ENCODE measurements at places on chromosomes 1 and 21.

DNA sequence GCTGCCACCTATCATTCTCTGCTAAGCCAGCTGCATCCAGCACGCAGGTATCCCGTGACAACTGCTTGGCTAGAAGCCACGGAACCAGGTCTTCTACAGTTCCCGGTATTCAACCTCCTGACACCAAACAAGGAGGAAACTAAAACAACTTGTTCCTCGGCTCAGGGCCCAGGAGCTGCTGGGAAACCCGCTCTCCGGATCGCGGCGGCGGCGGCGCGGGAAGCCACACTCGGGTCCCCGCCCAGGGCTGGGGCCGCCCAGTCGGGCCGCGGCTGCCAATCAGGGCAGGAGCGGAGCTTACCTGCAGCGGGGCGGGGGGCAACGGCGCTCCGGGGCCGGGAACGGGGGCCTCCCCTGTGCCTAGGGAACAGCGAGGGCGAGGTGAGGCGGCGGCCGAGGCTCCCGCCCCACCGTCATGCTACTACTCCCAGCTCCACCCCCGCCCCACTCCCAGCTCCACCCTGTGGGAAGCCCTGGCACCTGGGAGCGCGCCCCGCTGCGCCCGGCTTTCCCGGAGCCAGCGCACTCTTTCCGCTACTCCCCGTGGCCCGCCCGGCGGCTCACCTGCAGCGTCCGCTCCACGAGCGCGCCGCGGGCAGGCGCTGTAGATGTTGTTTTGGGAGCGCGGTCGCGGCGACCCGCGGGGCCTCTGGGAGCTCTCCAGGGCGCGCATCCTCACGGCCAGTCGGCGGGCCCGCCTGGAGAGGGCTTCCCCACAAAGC, 12.1 kb downstream of the IL24 start:
- DNase-seq = no peak

GRCh38 chr21:45562965-45563364, 20.7 kb upstream of the SLC19A1 start:
- no peak for DNase-seq

GRCh38 chr1:226736908-226737818, 1.9 kb downstream of the ITPKB start:
- peak; percentile 49 for DNase-seq

DNA sequence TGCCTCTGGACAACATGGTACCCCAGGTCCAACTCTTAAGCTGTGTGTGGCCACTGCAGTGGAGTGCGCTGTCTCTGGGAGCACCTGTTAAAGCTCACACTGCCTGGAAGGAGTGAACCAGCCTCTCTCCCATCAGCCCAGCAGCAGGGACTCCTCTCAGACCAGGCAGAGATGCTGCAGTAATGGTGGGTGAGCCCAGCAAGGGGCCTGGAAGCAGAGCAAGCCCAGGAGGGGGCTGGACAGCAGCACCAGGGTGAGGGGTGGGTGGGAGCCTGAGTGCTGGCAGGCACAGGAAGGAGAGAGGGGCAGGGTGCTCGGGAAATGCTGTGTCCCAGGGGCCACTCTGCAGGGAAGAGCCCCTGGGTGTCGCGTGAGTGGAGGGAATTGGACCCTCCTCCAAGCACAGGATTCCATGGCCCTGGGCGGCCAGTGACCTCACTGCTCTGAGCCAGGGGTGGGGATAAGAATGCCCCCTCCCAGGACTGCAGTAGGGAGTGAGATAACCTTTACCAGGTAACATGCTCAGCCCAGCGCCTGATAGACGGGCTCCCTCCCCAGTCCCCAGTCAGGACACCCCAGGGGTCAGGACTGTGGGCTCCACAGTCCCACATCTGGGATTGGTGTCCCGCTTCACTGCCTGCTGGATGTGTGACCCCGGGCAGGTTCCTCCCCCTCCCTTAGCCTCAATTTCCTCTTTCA, 313.1 kb downstream of the MATN1 start:
- no peak for DNase-seq

GRCh38 chr1:6672558-6672957, 29.1 kb downstream of the DNAJC11 start:
- no peak for DNase-seq

GRCh38 chr1:178328728-178329127, 168.0 kb downstream of the CLEC20A start:
- no peak for DNase-seq

- DNase-seq = no peak
Measured at GRCh38 chr21:31135531-31136184, 97.4 kb upstream of the KRTAP19-8 start.

- DNase-seq = no peak
Measured at GRCh38 chr1:50604580-50604979, 181.3 kb upstream of the DMRTA2 start.

DNA sequence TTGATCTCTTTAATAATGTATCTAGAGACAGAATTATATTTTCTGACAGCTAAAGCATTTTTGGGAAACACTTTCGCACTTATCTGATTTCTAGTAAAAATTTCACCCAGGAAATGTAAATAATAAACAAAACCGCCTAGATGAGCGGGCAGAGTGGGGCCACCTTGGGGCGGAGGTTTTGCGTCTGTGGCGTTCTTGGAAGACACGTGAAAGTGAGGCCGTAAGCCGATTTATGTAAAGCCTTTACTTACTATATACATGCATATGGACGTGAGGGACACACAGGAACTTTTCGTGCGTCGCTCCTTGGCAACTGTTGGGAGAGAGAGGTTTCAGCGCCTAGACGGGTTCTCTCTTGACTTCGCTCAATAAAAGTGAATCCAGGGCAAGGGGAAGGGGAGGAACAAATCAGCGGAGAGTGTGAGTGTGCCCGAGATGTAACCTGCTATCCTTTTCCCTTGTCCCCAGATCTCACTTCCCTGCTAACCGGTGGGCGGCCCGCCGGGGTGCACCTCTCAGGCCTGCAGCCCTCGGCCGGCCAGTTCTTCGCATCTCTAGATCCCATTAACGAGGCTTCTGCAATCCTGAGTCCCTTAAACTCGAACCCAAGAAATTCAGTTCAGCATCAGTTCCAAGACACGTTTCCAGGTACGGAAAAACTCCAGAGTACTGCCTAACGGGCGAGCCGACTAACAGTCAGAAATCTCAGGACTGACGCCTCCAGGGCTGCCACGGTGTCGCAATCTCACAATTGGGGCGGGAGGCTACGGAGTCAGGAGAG, 1.7 kb downstream of the HLX start:
- no peak for DNase-seq

- DNase-seq = no peak
Measured at GRCh38 chr1:172496678-172497077, 36.3 kb upstream of the SUCO start.

GRCh38 chr1:109815809-109816174, 52.1 kb upstream of the EPS8L3 start:
- DNase-seq = no peak

GRCh38 chr1:201191653-201192260, 1.1 kb downstream of the IGFN1 start:
- no peak for DNase-seq

- no peak for DNase-seq
Measured at GRCh38 chr1:33898881-33899280, 35.0 kb downstream of the HMGB4 start.

DNA sequence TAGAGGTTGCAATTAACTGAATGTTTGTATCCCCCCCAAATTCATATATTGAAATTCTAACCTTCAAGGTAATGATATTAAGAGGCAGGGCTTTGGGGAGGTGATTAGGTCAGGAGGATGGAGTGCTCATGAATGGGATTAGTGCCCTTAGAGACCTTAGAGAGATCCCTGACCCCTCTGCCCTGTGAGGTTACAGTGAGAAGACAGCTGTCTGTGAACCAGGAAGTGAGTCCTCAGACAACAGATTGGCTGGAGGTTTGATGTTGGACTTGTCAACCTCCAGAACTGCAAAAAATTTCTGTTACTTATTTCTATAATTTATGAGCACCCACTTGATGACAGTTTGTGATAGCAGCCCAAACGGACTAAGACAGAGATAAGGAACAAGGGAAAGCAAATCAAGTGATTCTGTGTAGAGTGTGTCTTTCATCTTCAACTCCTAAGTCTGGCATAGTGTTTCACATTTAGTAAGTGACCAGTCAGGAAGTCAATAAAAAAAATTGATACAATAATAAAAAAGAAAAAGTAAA, 30.0 kb upstream of the RWDD3 start:
- no peak for DNase-seq

DNA sequence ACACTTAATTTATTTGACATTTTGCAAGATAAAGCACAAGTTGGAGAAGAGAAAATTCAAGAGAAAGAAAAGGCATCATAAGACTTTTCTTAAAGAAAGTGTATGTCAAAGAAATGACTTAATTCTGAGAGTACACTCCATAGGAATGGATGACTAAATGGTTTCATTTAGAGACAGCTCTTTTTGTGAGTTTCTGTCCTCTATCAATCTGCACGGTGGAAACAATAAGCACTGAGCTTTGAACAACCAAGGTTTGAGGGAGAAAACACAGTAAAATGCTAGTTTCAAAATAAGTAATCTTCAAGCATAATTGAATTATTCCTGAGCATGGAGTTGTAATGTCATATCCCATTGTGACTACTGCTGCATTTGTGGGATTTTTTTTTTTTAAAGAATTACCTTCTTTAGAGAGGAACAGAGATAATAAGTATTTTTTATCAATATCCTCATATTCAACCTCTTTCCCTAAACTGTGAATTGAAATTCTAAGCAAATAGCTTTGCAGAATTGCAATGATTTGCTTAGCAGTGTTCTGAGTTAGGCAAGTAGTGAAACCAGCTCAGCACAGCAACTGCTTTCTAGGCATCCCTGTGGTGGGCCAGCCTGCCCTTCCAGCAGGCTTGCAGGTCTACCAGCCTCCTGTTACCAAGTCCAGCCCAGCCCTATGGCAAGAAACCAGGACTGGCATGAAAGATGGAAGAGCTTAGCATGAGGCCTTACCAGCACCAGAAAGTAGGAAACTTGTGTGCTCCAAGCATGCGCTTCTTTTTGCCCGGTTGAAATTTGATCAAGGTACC, 38.2 kb downstream of the KCNJ6 start:
- DNase-seq = no peak

DNA sequence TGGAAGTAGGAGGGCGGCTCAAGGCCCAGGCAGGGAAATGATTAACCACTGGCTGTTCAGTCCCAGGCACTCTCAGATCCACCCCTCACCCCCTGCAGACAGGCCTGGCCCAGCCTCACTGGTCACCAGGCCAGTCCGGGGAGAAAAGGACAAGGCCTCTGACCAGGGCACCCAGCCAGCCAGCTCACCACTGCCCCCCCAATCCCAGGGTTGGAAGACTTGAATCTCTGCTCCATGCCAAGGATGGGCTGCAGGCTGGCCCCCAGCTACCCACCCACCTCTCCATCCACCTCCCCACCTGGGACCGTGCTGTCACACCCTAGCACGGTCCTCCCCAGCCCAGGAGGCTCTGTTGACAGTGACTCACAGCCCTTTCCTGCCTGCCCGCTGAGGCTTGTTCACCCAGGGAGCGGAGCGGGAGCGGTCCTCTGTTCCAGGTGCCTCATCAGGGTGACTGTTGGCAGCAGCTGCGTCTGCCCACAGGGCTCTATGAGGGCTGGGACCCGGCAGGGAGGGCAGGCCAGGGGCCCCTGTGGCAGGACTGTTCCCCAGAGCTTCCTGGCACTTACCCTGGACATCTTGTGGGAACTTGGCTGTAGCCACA, 2.2 kb downstream of the LAD1 start:
- DNase-seq = no peak

DNA sequence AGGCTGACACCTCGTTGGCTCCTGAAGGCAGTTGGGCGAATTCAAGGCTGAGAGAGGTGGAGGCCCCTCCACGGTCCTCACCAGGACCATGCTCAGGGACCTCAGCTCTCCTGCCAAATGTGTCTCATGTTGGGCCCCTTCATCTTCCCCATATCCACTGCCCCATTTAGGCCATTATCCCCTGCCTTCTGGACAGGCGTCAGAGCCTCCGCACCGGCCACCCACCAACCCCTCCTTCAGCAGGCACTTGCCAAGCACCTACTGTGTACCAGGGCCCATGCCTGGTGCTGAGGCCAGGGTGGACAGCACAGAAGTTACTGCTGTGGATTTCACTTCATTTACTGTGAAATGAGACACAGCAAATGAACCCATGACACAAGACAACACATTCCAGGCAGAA, 325.8 kb downstream of the MATN1 start:
- DNase-seq = no peak

- no peak for DNase-seq
Measured at GRCh38 chr1:204264805-204265204, 51.0 kb upstream of the GOLT1A start.

GRCh38 chr1:25468033-25468432, 37.3 kb downstream of the MACO1 start:
- DNase-seq = no peak

DNA sequence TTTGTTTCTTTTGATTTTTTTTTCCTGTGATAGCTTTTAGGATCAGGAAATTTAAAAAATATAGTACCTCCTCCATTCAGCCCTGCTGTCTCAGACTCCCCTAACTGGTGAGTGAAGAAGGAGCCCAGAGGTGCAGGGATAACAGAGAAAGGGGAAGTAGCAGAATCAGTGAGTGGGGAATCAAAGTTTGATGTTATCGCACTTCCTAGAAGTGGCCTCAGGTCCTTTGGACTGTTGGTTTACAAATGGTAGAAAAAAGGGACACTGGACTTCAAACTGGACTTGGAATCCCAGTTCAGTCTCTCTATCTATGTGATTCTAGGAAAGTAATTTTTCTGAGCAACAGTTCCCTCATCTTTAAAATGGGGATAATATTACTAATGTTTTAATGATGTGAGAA, 99.5 kb downstream of the FGGY start:
- DNase-seq = no peak

- DNase-seq = no peak
Measured at GRCh38 chr1:183847641-183848040, 42.7 kb downstream of the RGL1 start.

DNA sequence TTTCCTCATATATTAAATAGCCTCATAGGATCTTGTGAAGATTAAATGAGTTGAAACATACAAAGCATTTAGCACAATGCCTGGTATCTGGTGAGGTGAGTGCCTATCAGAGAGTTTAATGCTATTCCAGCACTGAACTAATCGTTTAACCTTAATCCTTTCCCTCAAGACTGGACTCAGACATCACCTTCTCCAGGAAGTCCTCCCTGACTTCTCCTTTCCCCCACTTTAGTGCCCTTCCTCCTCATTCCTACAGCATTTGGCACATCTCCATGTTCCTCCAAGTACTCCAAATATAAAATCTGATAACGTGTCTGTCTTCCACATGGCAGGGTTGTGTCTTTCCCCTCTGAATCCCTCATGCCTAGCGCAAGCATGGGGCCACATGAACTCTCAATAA, 59.8 kb downstream of the ZSCAN20 start:
- no peak for DNase-seq

- no peak for DNase-seq
Measured at GRCh38 chr1:160326418-160326817, 16.6 kb downstream of the COPA start.

Data from stimulated activated CD4-positive, alpha-beta T cell treated with anti-CD3 and anti-CD28 coated beads, Interleukin-15, amount 100 ng/mL, for 1 hour (primary cell).